Ovary (tissue), 10 donors: ENCODE measurements at places on chromosomes 6 and 20.

DNA sequence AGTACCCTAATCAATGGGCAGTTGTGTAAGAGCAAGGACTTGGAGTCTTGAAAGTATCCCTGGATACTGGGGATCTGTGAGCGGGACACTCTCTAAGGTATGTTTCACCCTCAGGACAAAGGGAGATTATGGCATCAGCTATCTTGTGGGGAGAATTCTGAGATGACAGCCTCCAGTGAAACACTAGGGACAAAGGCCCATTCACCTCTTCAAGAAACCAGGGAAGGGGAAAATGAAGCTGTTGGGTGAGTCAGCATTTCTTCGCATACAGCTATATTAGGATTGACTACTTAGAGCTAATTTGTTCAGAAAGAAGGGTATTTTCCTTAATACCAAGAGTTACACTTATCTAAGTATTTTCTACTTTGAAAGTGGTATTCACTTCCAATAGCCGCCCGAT lies 35.9 kb downstream of the OPN5 start:
- no peak for DNase-seq

- no peak for DNase-seq
These were observed 126.0 kb downstream of the RNASET2 start for GRCh38 chr6:166830185-166830890.

DNA sequence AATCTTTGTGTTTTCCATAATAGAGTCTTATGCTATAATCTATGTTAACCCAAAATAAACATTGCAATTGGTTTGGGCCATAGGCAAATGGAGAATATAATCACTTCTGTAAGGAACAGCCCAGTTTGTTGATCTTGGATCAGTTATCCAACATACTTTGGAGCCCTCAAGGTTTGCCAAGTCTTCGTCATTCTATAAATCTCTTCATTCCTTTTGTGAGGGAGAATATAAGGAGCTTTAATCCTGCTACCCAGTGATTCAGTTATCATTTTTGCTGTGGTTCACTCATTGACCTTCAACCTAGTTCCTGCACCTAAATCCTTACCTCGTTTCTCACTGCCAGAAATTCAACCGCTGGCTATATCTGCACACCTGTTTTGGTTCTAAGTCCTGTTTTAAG lies 500.3 kb upstream of the PTCHD4 start:
- DNase-seq: no peak

DNA sequence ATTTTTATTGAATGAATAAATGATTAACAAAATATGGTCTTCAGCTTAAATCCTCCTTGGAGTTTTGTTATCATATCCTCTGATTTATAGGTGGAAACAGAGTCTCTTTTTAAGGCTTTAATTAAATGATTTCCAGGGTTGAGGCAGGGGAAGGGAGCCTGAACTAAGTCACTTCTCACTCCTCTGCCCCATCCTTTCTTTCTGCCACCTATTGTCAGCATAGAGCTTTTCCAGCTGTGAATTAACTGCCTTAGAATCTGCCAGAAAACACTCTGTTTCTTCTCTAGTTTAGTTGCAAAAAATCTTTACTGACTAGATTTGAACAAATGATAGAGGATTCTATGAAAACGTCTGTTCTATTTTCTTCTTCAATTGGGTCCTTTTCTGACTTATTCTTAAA lies 9.8 kb downstream of the OGFRL1 start:
- DNase-seq: no peak

- no peak for DNase-seq
These were observed 36.0 kb downstream of the TAF8 start for GRCh38 chr6:42086046-42087035.
